ENCODE measurements at places on chromosomes 2 and 18. TPM values are rescaled to one million over a fixed set of nuclear protein-coding genes. Genes with fewer than 3 reads are reported as not detected.

- DNase-seq: no peak
Observed at GRCh38 chr2:32478889-32479620, 122.2 kb downstream of the BIRC6 start.

- no peak for DNase-seq
Observed at GRCh38 chr18:45724601-45725000, 620 bp downstream of the SLC14A1 start.

GRCh38 chr2:217792626-217793527 lies 209.9 kb downstream of the TNS1 start:
- DNase-seq: no peak

- no peak for DNase-seq
Observed at GRCh38 chr2:144937910-144938709, 418.2 kb upstream of the ZEB2 start.

- no peak for DNase-seq
Observed at GRCh38 chr18:63180971-63181376, 138.6 kb downstream of the BCL2 start.

The ANKRD30BL gene
- total RNA-seq: not detected

The TRIM54 gene
- not detected for total RNA-seq
